ENCODE measurements at places on chromosomes 5 and 9.
A peak's percentile ranks its signal among the peaks of the same experiment; 100 is the strongest.

DNA sequence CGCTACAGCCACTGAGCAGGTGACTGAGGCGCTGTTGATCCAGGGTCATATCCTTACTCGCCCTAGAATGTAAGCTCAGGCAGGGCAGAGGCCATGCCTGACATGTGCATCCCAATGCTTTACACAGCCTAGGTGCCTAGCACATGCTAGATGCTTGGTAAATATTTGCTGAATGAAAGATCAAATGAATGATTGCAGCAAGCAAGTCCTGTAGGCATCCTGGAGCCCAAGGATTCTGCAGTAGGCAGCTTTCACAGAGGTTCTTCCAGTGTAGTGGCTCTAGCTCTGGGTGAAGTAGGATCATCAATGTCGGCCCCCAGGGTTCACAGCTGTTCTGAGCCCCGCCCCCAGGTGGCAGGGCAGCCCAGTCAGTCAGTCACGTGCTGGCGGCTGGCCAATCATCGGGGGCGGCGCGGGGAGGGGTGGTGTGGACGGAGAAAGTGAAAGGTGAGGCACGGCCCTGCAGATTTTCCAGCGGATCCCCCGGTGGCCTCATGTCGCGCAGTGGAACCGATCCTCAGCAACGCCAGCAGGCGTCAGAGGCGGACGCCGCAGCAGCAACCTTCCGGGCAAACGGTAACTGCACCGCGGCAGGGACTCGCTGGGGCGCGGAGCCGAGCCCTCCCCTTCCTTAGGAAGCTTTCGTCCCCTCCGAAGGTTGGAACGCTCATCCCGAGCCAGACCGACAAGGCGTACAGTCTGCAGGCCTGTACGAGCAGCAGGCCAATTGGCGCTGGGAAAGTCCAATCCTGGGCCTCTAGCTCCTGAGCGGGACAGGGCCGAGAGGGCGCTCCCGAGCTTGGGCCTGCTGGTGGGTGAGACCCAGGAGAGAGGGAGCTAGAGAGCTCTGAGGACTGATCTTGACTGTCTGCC is at the start of gene GALT:
GALT (plus strand) TSS at position 465 of the 873 bp plus-strand sequence; CDS start at position 495, 30 bp downstream.
- peak; percentile 65 for DNase-seq

GRCh38 chr9:136367296-136368145 is 4.0 kb upstream of the DNLZ start:
- DNase-seq: no peak

DNA sequence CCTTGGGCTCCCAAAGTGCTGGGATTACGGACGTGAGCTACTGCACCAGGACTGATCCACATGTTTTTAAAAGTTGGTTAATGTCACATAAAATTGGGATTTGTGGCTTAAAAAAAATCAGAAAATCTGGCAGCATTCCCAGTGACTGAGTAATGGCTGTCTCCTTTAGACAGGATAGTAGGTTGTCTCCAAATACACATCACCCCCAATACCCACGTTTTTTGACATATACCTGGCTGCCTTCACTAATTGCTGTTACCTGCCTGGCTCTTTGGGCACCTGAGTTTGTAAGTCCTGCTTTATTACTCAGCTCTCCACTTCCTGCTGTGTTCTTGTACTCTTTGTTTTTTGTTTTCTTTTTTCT is 84.8 kb downstream of the KDM4C start:
- no peak for DNase-seq

- DNase-seq: no peak
These were observed 25.3 kb upstream of the COL5A1 start for GRCh38 chr9:134616341-134616740.

GRCh38 chr5:76601470-76601869 is 21.7 kb downstream of the F2RL2 start:
- DNase-seq: peak; percentile 48

DNA sequence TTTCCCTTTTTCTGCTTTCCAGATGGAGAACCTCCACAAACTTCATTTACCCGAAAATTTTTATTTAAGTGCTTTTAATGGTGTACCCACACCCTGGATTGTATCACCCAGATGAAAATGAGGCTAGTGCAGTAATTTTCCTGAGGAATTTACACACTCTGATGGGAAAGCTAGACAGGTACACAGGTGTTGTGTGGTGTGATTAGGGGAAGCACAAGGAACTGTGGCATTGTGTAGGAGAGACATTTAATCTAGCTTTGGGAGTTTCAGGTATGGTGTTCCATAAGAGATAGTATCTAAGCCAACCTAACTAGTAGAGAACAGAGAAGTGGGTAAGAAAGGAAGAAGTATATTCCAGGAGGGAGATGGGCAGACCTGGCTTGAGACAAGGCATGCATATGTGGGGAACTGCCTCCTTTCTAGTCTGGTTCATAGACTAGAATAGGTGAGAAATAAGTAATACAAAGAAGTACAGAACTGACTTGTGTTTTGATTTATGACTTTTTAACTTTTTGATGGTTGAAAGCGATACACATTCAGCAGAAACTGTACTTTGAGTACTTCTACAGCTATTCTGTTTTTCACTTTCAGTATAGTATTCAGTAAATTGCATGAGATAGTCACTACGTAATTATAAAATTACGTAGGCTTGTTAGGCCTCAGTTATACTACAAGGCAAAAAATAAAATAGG is 22.9 kb upstream of the ROPN1L start:
- DNase-seq: no peak

GRCh38 chr9:33163433-33164137 is 3.6 kb downstream of the B4GALT1 start:
- no peak for DNase-seq

DNA sequence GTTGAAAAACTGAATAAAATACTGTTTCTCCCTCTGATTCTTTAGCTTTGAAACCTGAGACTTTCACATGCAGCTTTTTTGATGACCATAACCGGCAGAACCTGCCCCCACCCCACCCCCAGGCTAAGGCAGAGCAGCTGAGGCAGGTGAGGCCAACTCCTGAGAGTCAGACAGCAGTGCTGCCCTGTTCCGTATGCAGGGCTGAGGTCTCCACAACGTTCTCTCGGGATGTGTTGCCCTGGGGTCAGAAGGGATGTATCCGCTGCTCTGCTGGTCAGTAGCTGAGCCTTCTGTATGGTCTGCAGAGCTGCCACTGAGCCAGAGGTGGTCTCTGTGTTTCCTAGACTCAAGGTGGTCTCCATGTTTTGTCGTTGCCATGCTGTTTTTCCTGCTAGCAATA is 190.5 kb downstream of the AOPEP start:
- DNase-seq: no peak

DNA sequence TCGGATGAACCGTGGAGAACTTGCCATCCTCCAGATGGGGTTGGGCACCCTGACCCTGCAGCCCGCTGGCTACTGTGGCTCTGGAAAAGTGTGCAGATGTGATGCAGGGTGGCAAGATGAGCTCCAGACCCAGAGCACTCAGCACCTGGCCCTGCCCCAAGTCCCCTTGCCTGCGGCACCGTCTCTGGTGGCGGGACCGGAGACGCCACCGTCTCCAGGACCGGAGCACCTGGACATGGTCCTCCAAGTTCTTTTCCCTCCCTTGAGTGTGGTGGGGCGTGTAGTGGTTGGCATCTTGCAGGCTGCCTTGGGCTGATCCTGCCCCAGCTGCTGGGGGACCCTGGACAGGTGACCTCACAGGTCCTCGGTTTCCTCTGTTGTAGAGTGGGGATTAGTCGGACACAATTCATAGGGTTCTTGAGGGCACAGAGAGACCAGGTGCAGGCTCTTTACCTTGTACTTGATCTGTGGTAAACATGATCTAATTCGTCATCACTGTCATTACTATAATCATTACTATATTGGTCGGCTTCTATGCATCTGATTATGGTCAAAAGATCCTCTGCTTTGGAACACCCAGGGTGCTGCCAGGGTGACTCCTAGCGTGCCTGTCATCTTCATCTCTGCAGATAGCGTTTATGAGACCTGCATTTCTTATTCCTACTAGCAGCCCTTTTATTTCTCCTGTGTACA is 83.5 kb downstream of the COL5A1 start:
- no peak for DNase-seq

Data from HCT116 (cell line).